GM12892 (cell line): ENCODE measurements at places on chromosomes 6 and 20.

- no peak for DNase-seq
Measured at GRCh38 chr20:24648919-24649318, 179.5 kb downstream of the SYNDIG1 start.

DNA sequence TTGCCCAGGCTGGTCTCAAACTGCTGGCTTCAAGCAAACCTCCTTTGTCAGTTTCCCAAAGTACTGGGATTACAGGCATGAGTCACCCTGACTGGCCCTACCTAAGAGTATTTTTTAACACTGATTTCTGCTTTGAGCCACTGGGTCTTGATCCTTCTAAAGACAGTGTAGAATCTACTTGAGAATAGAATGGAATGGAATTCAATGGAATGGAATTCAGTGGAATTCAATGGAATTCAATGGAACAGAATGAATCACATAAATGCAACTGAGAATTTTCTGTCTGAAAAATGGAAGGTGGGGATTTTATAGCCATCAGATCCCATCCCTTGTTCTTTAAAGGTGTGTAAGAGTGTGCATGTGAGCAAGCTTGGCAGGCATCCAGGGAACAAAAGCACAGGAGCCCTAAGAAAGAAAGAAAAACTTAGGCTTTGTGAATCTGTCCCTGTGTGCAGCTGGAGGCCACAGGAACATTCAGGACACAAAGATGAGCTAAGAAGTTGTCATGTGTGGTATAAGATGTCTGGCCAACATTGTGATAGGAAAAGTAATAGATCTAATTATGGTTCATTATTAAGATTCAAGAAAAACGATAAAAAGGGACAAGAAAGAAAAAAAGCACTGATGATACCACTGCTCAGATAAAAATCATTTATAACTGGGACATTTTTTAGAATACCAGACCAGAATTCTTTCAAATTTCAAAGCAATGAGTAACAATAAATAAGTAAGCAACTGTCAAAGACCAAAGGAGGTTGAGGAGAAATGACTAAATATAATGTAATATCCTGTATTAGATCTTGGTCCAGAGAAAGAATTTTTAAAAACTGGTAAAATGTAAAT is 681.0 kb upstream of the GJE1 start:
- DNase-seq = no peak

GRCh38 chr6:26497610-26498009 is 2.5 kb upstream of the BTN1A1 start:
- DNase-seq = no peak

DNA sequence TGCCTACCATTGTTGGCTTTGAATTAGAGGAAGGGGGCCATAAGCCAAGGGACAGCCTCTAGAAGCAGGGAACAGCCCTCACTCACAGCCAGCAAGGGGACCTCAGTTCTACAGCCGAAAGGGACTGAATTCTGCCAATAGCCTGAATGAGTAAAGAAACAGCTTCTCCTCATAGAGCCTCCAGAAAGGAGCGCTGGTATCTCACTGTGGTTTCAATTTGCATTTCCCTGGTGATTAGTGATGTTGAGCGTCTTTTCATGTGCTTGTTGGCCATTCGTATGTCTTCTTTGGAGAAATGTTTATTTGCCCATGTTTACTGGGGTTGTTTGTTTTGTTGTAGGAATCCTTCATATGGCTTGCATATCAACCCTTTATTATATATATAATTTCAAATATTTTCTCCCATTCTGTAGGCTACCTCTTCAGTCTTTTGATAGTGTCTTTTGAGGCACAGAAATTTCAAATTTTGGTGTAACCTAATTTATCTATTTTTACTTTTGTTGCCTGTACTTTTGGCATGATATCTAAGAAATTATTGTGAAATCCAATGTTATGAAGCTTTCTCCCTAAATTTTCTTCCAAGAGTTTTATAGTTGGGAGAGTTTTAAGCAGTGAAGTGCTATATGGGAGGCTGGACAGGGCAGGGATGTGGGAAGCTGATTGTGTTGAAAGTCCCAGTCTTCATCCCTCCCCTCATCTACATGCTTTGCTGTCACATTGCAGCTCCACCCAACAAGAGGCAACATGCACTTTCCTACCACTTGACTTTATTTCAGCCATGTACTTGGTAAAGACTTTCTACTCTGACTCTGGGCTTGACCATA is 82.3 kb upstream of the SHLD1 start:
- no peak for DNase-seq

DNA sequence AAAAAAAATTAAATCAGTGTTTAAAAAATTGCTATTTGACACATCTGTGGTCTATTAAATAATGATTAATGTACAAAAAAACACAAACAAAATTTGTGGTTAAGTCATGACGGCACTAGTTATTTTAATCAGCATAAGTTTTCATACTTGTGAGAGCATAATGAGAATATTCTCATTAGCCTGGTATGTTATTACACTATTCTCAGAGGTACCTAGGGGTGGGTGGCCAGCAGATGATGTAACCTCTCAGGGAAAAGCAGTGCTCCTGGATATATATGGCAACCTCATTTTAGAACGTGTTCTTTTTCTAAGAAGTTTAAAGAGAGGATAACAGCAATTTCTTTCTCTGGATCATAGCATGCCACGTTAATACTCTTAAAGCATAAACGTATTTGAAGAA is 109.2 kb downstream of the GJA1 start:
- no peak for DNase-seq

- DNase-seq = no peak
Measured at GRCh38 chr6:106026748-106027715, 59.1 kb upstream of the PRDM1 start.

DNA sequence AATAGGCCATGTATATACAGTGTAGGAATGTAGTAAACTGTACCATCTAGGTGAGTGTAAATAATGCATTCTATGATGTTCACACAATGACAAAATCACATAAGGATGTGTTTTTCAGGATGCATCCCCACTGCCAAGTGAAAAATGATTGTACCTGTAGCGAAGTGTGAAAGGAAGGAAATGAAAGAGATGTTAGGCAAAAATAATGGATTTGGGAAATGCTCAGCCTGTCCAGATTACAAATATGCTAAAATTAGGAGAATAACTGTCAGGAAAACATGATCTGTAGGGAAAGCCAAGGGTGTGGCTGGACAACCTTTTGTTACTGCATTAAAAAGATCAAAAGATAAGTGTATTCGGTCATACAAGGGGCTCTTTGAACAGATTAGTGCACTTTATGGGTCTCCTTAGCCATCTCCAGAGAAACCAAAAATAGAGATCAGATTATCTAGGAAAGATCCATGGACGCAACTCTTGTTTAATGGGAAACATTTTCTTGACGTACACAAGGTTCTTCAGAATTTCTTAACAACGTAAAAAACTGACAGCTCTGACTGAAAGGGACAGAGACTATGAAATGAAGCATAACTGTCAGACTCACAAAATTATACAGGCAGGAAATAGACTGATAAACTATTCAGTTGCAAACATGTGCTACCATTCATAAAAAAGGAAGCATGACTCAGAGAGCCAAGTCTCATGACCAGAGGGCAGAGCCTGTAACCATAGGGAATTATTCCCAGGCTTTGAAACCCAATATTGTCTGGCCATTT is 253.6 kb upstream of the RAB32 start:
- no peak for DNase-seq

- DNase-seq = no peak
Measured at GRCh38 chr6:40804905-40805304, 217.7 kb upstream of the LRFN2 start.
